ENCODE measurements at places on chromosomes 12 and 14.

GRCh38 chr14:87094913-87095312 lies 898.1 kb downstream of the GALC start:
- no peak for DNase-seq

DNA sequence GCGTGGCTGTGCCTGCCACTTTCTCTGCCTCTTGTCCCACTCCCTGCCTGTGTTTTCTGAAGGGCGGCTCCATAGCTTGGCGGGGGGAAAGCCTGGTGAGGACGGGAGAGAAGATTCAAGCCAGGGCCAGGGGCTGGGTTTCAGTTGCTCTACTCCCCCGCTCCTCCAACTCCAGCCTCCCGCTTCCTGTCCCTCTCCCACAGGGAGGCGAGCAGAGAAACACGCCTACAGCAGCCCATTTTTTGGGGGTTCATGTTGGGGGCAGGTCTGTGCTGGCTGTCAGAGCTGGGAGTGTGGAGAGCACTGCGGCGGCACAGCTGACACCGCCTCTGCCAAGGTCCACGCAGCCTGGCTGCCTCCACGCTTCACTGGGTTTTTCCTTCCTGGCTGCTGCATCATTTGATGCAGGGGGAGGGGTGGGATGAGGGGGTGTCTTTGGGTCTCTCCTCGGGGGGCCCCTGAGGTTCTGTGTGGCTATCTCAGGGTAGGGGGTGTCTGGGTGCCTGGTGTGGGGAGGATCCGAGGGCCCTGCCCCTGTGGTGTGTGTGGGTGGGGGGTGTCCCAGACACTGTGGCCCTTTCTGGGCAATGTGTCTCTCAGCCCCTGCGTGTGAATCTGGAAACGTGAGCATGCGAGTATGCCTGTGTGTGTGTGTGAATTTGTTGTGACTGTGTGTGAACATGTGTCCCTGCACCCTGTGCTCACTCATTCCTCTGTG lies 10.7 kb upstream of the KRT80 start:
- DNase-seq, result no peak

GRCh38 chr12:16174282-16174681 lies 103.2 kb downstream of the SLC15A5 start:
- no peak for DNase-seq

DNA sequence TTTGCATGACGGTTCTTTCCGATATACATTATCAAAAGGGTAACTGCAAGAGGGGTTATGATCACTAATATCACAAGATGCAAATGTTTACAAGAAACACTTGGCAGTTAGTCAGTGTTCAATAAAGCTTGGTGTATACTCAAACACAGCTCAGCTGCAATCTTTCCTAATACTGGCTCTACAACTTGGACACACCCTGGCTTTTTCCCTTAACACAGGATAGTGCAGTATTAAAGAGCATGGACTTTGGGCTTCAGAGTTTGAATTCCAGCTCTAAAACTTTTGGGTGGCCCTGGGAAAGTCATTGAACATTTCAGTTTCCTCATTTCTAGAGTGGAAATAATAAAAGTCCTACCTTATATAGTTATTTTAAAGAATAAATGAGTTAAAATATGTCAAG lies 107.0 kb downstream of the HECTD4 start:
- no peak for DNase-seq

DNA sequence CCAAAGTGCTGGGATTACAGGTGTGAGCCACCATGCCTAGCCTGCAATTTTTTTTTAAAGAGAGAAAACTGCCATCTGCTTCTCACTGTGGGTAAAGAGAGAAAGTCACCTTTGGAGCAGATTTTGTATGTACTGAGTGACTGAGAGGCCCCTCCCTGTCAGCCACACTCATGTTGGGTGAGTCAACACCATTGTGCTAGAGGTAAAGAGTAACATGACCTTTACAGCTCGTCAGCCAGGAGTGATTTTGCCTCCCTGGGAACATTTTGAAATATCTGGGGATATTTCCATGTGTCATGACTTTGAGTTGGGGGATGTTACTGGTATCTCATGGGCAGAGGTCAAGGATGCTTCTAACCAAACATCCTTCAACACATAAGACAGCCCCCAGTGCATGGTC lies 115.2 kb downstream of the KSR2 start:
- DNase-seq, result no peak

DNA sequence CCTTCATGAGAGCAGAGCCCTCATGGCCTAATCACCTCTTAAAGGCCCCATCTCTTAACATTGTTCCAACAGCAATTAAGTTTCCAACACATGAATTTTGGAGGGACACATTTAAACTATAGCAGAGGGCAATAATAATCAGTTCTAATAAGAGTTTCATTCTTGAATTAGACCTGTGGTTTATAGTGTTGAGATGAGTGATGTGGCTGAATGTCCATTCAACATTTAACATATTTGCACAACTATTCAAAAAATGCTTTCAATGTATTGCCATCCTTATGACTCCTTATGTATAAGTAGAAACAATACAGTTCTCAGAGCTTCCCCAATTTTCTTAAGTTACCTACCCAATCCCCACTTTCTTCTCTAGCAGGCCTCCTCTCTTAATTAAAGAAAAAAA lies 21.5 kb downstream of the KLHL28 start:
- no peak for DNase-seq

All from non-pigmented ciliary epithelial cell (primary cell).